Aorta (tissue), 5 donors: ENCODE measurements at places on chromosomes 16 and 17. TPM values are rescaled to one million over a fixed set of nuclear protein-coding genes. Genes with fewer than 3 reads are reported as not detected.

Gene DPEP2
- 10.4 TPM for total RNA-seq

Gene IGFALS
- not detected for total RNA-seq

Gene TMC8
- 14.4 TPM for total RNA-seq

Gene CCDC78
- 1.7 TPM for total RNA-seq

Gene CMIP
- total RNA-seq = 48.9 TPM

Gene CRISPLD2
- 192 TPM for total RNA-seq

Gene CHST4
- total RNA-seq = not detected

Gene MT1M
- 11.8 TPM for total RNA-seq
